ENCODE measurements at places on chromosomes 13 and 19.

GRCh38 chr13:48234566-48235340 lies 1.7 kb downstream of the ITM2B start:
- DNase-seq = peak; percentile 54

- no peak for DNase-seq
These were observed 106.8 kb downstream of the LACC1 start for GRCh38 chr13:43986421-43986981.

GRCh38 chr13:19362946-19363510 lies 181.4 kb upstream of the TUBA3C start:
- no peak for DNase-seq

GRCh38 chr13:109795011-109795410 lies 8.6 kb upstream of the IRS2 start:
- no peak for DNase-seq

DNA sequence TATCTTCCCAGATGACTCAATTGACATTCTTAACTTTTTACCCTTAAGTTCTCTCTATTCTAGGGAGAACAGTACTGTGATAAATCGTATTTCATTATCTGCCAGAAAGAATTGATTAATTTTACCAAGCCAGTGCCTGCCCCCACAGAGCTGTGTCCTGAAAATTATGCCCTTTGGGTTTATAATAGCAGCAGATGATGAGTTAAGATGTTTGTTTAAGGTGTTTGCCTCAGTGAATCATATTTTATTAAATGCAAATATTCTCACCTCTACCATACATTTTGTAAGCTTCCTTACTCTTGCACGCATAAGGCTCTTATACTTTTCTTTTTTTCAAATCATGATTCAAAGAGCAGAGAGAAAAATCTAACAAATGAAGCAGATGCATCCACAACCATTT lies 318.6 kb downstream of the DCT start:
- DNase-seq = no peak

GRCh38 chr13:26961890-26962615 lies 201.5 kb upstream of the GPR12 start:
- no peak for DNase-seq

- DNase-seq = no peak
These were observed 66.5 kb upstream of the ANKRD10 start for GRCh38 chr13:110981379-110981778.

Measured in globus pallidus (tissue), 1 donor.